ENCODE measurements at places on chromosomes 11 and 22. TPM values are rescaled to one million over a fixed set of nuclear protein-coding genes. Genes with fewer than 3 reads are reported as not detected.

The THY1 gene
- 2.4 TPM for total RNA-seq

The LGR4 gene
- total RNA-seq = not detected

The ISX gene
- 0.21 TPM for total RNA-seq

The CSRP3 gene
- not detected for total RNA-seq

The OR6T1 gene
- total RNA-seq = not detected

The RAC2 gene
- 386 TPM for total RNA-seq

The CNGA4 gene
- not detected for total RNA-seq

The BID gene
- 131 TPM for total RNA-seq

The SNX15 gene
- 24.0 TPM for total RNA-seq

The E2F8 gene
- total RNA-seq = 20.3 TPM

The XKR3 gene
- not detected for total RNA-seq

The SNX32 gene
- 0.41 TPM for total RNA-seq

The KRTAP5-4 gene
- not detected for total RNA-seq

The FGF4 gene
- not detected for total RNA-seq

The TNNI2 gene
- 0.38 TPM for total RNA-seq

The CHRDL2 gene
- total RNA-seq = not detected

The CBLIF gene
- not detected for total RNA-seq

The ZFTA gene
- total RNA-seq = 7.3 TPM

The DRD4 gene
- total RNA-seq = not detected

The OR51E1 gene
- not detected for total RNA-seq

The MN1 gene
- 0.11 TPM for total RNA-seq

The TRIM49B gene
- not detected for total RNA-seq

The PNPLA3 gene
- total RNA-seq = not detected

The KRTAP5-7 gene
- not detected for total RNA-seq

The PTDSS2 gene
- 21.1 TPM for total RNA-seq

The INS gene
- not detected for total RNA-seq

The SLCO2B1 gene
- 1.1 TPM for total RNA-seq

The PTPRCAP gene
- 197 TPM for total RNA-seq

The SAAL1 gene
- 26.3 TPM for total RNA-seq

The LMO1 gene
- not detected for total RNA-seq

The TPBGL gene
- not detected for total RNA-seq

The IFITM10 gene
- total RNA-seq = not detected

The OSM gene
- 1.2 TPM for total RNA-seq

The ADM gene
- total RNA-seq = 0.21 TPM

The CD3G gene
- total RNA-seq = 0.21 TPM

The BCO2 gene
- 0.56 TPM for total RNA-seq

The CRYBB3 gene
- total RNA-seq = not detected
